ENCODE measurements at places on chromosomes 16 and 17.

GRCh38 chr17:82114872-82115271 is 16.8 kb upstream of the FASN start:
- DNase-seq, result no peak

GRCh38 chr17:61729690-61730268 is 133.5 kb downstream of the BRIP1 start:
- no peak for DNase-seq

- DNase-seq, result no peak
Observed at GRCh38 chr17:75241143-75241430, 20.3 kb downstream of the GGA3 start.

DNA sequence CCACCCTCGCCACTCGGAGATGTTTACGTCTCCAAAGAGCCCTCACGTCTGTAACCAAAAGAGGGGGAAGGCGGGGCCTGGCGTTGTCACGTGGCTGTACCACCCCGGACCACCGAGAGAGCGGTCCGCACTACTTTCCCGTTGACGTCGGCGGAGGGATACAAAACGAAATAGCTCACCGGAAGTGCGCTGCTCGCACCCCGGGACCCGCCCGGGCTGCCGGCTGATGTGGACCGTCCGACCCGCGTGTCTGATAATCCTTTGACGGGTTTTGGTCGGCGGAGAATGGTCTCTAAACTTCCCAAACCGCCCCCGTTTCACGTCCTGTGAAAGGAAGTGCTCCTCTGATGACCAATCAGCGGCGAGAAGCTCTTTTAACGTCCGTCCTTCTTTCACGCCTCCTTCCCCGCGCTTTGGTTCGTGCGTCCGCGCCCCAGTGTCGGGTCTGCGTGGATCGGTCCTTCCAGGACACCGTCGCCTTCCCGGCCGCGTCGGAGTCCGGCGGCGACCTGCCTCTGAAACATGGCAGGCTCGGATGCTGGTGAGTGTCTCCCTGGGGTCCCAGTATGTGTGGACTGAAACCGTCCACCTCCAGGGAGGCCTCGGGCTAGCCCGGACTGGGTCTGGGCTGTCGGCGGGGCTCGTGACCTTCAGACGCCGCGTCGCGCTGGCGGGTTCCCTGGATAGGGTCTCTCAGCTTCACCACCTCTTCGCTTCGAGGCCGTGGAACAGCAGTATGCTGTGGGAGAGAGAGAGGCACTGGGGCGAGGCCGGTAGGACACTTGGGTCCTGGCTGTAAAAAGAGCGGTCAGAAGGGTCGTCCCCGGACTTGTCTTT is at the start of gene CEP95:
CEP95 (plus strand) TSS at position 402 of the 837 bp plus-strand sequence; CDS start at position 523, 121 bp downstream.
- DNase-seq, result peak; percentile 94

DNA sequence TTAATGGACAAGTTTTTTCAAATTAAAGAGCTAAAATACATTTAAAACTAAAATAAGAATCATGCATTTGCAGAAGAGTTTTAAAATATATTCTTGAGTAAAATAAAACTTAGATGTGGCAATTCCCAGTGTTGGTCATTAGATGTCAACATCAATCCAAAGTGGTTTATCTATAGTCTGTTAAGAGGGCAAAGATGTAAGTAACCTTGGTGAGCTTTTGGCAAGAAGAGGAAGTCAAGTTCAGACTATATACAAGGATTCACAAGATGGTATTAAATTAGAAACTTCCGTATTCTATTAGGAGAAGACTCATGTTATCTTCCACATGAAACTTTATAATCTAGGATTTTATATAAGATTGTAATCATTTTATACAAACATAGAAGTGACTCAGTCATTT is 73.1 kb downstream of the CEP95 start:
- no peak for DNase-seq

- DNase-seq, result no peak
Observed at GRCh38 chr17:62092784-62093183, 27.7 kb upstream of the MED13 start.

DNA sequence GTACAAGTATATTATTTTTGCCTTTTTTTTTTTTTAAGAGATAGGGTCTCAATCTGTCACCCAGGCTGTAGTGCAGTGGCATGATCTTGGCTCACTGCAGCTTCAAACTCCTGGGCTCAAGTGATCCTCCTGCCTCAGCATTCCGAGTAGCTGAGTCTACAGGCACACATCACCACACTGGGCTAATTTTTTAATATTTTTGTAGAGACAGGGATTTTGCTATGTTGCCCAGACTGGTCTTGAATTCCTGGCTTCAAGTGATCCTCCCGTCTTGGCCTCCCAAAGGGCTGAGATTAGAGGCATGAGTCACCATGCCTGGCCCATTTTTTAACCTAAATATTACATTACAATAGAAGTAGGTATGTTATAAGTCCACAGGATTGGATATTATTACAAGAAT is 3.2 kb downstream of the TERB1 start:
- no peak for DNase-seq

- DNase-seq, result no peak
Observed at GRCh38 chr17:73427198-73427597, 115.4 kb upstream of the CDC42EP4 start.

GRCh38 chr17:75219815-75220214 is 14.3 kb downstream of the NUP85 start:
- no peak for DNase-seq

- DNase-seq, result no peak
Observed at GRCh38 chr16:24204150-24204665, 51.9 kb upstream of the CACNG3 start.

GRCh38 chr16:27291722-27292240 is 22.0 kb upstream of the IL4R start:
- no peak for DNase-seq

DNA sequence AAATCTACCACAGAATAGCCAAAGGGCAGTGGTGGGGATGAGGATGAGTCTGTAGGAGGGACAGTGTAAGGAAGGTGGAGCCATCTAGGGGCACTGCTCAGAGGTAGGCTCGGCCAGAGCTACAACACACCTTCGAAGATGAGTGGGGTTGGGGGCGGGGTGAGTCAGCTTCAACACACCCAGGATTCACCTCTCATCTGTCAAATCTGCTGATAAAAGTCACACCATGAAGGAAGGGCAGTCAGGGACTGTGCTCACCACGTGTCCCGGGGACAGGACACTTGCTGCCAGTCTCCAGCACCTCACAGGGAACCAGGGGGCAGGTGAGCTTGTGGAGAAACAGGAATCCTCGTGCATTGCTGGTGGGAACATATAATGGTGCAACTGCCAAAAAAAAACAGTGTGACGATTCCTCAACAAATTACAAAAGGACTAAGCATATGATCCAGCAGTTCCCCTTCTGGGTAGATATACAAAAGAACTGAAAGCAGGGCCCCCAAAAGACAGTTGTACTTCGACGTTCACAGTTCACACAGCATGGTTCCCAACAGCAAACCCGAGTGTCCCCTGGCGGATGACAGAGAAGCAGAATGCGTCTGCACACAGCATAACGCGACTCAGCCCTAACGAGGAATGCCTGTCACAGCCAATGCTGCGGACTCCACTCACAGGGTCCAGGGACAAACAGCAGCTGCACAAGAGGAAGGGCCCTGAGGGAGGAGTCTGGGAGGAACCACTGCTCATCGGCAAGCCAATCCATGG is 133.1 kb downstream of the ANKRD11 start:
- peak; percentile 44 for DNase-seq

DNA sequence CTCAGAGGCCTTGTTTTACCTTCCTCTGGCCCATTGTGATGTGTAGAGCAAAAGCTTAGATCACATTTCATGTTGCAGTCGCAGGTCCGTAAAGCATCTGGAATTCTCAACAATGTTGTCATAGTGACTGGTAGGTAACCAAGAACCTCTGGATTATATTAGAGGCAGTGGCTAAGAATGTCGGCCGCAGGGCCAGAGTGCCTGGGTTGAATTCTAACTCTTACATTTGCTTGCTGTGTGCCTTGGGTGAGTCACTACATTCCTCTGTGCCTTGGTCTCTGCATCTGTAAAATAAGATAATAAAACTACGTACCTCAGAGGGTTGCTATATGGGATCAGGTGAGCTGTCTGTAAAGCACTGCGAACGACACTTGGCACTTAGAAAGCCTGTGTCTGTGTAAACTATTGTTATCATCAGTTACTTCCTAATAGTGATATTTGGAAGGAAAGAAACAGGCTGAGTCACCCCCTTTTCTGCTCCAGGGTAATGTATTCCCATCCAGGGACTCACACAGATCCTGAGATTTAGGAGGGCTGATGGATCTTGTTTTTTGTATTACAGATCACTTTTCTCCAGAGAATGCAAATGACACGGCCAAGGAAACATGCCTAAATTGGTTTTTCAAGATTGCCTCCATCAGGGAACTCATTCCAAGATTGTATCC is 52.2 kb downstream of the VPS35L start:
- no peak for DNase-seq

DNA sequence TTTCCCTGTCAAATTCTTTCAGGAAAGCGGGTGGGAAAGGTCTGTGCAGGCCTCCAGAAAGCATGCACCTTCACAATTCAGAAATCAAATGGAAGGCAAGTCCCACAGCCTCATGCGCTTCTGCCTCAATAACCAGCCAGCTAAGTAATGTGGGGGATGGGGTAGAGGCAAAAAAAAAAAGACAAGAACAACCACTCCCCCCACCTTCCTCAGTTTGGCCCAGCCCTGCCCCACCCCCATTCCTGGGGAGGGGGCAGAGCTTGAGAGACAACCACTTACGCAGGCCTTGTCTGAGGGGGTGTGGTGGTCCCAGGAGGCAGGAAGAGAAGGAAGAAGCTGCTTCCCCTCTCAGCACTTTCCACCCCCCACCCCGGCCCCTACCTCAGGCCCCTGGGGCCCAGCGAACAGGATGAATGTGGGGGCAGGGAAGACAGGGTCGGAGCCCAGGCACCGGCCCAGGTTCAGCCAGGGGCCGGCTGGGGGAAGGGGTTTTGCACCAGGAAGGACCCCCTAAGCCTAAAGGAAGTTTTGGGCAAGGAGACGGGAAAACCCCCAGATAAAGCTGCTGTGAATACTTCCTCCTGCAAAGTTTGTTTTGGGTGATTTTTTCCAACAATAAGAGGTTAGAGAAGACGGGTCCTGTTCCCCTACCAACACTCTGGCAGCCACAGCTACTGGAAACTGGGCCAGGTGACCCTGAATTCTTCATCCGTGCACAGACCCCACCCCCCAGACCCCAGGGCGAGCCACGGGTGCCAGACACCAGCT is 1.2 kb downstream of the JUP start:
- DNase-seq, result no peak

DNA sequence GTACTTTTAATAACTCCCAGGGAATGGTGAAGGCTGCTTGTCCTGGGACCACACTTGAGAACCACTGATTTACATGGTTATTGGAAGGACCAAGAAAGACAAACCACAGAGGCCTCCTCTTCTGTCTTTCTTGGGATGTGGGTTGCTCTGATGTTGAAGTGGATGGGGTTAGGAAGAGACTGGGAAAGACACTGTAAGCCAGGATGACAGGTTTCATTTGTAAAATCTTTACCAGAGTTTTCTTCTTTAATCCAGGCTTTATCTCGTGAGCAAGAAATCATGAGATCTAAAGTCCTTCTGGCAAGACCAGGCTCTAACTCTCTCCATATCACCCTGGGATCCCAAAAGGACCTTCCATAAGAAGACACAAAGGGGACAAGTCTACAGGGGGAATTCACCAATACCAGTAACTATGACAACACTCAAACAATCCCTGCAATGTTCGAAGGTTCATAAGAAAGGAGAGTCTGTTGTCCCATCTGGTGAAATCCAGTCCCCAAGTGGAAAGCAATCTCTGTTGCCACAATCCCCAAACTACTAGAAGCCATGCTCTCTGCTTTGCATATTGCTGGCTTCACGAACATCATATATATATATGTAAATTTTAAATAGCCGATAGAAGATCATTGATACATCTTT is 44.8 kb upstream of the CDRT4 start:
- DNase-seq, result no peak

DNA sequence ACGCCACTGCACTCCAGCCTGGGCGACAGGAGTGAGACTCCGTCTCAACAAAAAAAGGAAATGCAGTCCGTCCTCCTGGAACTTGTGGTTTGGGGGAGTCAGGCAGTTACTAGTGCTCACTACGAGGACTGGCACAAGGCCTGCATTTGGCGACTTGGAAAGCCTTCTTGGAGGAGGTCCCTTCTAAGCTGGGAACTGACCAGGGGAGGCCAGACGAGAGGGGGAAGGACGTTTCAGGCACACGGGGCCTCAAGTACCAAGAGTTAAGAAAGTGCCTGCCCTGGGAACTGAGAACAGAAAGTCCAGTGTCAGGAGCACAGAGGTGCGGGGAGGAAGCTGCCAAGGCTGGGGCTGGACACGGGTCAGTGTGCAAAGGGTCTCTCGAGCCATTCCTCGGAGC is 89.9 kb downstream of the ABR start:
- no peak for DNase-seq

All from stimulated activated CD4-positive, alpha-beta T cell treated with anti-CD3 and anti-CD28 coated beads, Interleukin-12 subunit alpha, Interleukin-12 subunit beta, amount 100 ng/mL, for 48 hours (primary cell).